Inflammatory macrophage treated with lipopolysaccharide for 4 hours (primary cell): ENCODE measurements at places on chromosomes 4 and X.

DNA sequence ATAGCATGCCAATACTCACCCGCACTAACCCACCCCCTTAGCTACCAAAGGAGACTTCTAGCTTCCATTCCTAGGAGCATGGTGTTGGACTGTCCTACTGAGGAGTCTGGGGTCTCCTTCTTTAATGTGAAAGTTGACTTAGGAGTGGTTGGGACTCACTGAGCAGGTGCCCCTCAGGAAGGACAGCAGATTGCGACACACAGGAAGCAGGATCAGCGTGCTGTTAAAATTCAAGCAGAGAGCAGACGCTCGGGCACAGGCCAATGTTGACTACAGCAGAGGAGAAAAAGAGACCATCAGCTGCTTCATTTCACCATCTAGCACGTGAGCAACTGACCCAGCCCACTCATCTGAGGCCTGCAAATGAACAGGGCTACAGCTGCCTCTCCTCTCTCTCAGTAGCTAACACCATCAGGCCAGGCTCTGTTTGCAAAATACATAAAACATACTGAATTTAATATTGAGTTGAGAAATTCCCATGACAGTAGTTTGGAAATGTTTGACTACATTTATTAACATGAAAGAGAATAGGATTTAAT is 10.8 kb downstream of the NOX1 start:
- DNase-seq: no peak

DNA sequence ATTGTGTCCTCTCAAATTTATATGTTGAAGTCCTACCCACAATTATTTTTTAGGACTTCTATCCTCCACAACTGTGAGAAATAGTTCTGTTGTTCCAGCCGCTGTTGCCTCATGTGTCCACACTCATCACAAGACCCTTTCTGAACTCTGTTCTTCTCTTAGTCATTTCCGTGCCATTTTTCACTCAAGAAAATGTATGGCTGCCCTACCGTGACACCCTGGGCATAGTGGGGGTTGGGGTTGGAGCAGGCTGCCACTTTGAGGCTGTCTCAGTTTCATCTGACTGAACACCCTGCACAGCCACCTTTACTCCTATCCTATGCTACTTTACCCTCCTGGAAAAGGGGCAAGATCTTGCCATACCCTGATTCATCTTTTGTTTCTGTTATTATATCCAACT is 319.1 kb downstream of the TENM3 start:
- no peak for DNase-seq

- DNase-seq: no peak
These were observed 502.7 kb upstream of the SMIM31 start for GRCh38 chr4:164251257-164251656.

GRCh38 chr4:172983631-172984030 is 185.0 kb upstream of the GALNT7 start:
- no peak for DNase-seq

- no peak for DNase-seq
These were observed 86.3 kb downstream of the FBXL5 start for GRCh38 chr4:15568821-15569220.

DNA sequence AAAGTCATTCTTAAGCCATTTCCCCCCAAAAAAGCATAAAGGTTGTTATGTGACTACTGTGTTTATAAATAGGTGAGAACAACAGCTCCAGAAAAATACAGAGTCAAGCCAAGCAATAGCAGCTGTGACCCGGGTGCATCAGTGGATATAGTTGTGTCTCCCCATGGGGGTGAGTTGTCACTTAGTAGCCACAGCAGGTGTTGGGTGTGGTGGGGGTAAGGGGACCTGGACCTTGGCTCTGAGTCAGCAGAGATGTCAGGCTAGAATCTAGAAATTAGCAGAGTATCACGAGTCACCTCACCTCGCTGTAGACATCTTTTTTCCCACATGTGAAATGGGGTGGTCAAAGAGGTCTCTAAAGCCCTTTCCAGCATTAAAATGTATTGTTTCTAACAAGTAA is 42.4 kb downstream of the MOSPD2 start:
- DNase-seq: no peak

GRCh38 chrX:15216280-15216679 is 53.6 kb downstream of the ASB9 start:
- no peak for DNase-seq

DNA sequence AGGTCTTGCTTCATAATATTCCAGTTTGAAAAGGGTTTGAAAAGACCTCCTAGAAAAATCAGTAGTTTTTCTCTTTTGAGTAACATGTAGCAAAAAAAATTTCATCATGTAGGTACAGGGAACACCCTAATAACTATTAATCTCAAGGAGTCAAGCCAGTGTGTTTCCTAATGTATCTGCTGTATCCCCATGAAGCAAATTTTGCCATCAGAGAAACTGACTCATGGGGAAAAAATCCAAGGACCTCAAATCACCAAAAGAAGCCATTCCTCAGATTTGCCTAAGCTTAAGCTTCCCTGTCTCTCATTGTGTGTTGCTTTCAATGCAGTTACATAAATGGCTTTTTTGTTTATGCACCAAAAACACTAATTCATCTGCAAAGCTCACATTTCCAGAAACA is 29.7 kb downstream of the F9 start:
- no peak for DNase-seq

- no peak for DNase-seq
These were observed 268.1 kb upstream of the GRID2 start for GRCh38 chr4:92035666-92036065.

DNA sequence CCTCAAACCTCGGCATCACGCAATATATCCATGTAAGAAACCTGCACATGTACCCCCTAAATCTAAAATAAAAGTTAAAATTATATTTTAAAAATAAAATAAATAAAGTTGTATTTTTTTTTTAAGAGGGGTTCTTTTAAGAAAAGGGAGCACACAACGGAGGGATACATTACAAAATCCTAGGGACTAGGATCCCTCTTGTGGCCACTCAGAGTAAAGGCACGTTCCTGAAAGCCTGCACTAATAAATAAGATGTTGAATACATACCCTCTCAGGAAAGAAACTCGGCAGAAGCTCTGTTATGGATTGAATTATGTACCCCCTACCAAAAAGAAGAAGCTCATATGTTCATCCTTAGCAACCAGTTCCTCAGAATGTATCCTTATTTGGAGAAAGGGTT is 50.9 kb upstream of the PRDX4 start:
- peak; percentile 2 for DNase-seq

DNA sequence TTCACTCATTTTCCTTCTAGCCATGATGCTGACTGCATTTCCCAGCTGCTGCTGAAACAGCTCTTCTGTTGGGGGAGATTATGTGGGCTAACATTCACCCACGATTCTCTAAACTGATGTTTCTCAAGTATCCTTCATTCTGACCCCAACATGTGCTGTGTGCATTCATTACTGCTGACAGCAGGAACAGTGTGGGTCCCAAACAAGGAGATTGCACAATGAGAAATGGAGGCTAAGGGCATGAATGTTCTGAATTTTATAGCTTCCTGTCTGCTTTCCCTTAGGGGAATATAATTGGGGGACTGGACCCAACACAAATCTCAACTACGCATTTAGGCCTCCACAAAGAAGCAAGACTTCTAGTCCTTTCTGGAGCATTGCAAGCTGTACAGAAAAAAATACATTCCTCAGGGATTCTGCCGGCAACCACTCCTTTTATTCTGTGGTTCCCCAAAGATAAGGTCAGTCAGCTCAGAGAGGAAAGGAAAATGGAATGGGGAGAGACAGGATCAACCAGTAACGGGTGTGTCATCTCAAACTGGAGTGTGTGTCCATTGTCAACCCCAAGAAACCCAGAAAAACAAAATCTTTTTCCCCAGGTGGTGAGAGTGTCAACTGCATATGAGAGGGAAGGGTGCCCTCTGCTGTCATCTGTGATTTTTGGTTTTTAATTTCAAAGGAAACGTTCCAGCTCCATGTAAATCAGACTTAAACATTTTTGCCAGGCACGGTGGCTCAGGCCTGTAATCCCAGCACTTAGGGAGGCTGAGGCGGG is 81.5 kb upstream of the EGFL6 start:
- DNase-seq: peak; percentile 60

- DNase-seq: no peak
These were observed 40.4 kb upstream of the PPP1R2C start for GRCh38 chrX:42818151-42818921.

DNA sequence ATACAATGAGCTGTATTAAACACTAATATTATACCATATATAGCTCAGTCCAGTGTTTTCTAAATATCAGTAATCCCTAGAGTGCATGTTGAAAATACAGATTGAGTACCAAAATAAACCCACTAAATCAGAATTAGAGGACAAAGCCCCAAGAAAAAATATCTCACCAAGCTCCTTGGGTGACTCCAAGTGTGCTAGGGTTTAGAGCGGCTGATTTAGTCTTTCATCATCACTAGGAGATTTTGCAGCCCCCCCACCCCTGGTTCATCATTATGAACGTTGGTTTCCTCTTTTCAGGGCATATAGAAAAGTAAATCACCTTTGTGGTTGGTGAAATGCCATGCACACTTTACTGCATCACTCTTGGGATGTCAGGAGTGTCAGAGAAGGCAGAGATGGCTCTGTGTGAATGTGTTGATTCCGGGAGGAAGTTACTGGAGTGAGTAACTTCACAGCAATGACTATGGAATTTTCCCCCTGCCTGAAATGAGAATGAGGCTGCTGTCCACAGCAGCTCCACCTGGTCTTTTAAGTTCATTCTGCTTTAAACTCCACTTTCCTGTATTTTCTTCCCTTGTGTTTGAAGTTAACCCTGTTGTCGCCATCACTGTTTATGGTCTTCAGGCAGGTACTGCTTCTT is 25.2 kb upstream of the ANAPC4 start:
- no peak for DNase-seq

DNA sequence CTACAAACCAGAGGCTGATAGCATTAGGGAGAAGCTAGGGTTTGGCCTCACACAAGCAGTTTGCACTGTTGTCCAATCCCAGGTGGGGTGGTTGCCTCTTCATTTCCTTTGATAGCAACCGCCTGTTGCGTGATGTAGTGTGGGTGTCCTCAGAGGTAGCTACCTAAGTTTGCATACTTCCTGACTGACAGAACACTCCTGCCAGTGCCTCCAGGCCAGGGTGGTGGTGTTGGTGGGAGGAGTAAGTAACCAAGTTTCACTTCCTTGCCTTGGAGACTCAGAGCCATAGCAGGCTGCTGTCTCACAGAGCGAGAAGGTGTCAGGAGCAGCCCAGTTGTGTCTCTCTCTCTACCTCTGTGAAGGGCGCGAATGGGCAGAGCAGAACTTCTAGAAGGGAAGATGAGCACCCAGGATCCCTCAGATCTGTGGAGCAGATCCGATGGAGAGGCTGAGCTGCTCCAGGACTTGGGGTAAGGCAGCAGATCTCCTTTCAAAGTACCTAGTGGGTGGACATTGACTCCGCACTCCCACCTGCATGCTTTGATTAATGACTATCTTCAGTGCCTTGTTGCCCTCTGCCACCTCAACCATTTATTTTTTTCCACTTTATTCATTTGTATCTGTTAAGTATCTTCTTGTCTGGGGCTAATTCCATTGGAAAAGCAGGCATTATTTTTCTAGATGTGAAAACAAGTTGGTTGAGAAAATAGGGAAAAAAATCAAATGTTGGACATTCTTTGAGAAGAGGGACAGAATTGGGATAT is at the start of gene DAPP1:
TSS of gene DAPP1 (plus strand) at position 283 of the 764 bp plus-strand sequence. CDS start at position 370, 87 bp downstream.
- peak; percentile 84 for DNase-seq

DNA sequence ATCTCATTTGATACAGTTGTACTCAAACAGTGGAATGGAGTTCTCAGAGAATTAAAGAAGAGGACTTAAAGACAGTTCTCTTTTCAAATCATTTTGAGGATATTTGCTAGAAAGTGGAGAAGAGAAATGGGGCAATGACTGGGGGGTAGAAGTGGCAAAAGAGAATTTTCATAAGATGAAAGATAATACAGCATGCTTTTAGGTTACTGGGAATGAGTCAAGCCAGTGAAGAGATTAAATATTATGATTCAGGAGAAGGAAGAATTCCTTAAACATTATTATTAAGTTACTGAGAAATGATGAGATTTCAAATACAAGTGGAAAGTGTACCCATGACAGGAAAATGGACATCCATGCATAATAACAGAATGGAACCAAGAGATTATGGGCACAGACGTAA is 219.0 kb upstream of the DKK2 start:
- DNase-seq: no peak

GRCh38 chr4:37973441-37973840 is 13.2 kb downstream of the PTTG2 start:
- no peak for DNase-seq

- DNase-seq: peak; percentile 90
These were observed 56.7 kb upstream of the HGFAC start for GRCh38 chr4:3384771-3385710.

DNA sequence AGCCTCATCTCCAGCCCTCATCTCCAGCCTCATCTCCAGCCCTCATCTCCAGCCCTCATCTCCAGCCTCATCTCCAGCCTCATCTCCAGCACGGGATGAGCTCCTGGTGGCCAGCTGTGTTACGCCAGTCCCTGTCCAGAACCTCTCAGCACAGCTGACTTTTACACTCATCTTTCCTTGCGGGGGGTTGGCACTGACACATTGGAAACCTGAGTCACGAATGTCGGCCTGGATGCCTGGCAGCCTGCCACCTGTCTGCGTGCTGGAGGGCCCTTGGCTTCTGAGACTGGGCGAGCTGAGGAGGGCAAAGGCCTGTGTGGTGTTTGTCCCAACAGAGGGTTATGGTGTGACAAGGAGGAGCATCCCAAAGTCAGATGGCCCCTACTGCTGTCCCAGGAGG is 66.1 kb upstream of the HGFAC start:
- DNase-seq: no peak

- no peak for DNase-seq
These were observed 44.5 kb upstream of the PDGFRA start for GRCh38 chr4:54184581-54184980.

GRCh38 chrX:19747652-19748610 is 139.5 kb downstream of the SH3KBP1 start:
- no peak for DNase-seq

DNA sequence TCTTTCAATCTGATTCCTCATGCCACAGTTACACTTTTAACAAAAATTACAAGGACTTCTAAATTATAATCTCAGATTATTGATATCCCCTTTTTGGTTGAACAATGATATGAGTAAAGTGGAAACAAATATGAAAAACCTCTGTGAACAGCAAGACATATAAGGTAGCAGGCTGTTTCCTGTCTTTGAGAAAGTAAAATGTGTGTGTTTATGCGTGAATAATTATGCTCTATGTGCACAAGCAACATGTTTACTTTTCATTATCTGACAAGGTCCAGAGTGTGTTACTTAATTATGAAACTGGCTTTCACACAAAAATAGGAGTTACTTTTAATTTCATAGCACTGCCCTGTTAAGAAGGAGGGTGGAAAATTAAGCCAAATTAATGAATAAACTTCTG is 43.1 kb downstream of the DDIT4L start:
- DNase-seq: no peak

GRCh38 chr4:27187786-27188185 is 327.1 kb downstream of the STIM2 start:
- DNase-seq: no peak

DNA sequence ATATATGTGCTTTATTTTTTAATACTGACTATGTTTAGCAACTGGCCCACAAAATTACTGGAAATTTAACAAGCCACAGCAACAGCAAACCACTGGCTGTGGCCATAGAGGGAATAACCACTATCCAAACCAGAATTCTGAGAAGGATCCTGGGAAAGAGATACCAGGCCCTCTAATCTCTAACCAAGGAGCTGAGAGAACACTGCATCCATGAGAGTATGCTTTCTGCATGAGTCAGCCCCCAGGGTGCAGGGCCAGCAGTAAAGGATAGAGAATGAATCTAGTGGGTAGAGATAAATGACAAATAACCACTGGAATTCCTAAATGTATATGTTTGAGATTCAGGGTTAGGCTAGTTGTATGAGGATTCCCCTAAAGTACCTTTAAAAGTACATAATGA is 221.8 kb downstream of the KIT start:
- DNase-seq: no peak

- no peak for DNase-seq
These were observed 90.4 kb upstream of the VCX3B start for GRCh38 chrX:8374041-8374825.
